SIG-M5 (cell line): ENCODE measurements at places on chromosomes 5 and 9.

- no peak for DNase-seq
Observed at GRCh38 chr5:141685591-141685990, 3.6 kb upstream of the ARAP3 start.

GRCh38 chr9:1794547-1795270, 220.4 kb upstream of the SMARCA2 start:
- DNase-seq, result no peak

- no peak for DNase-seq
Observed at GRCh38 chr5:137487600-137487999, 11.5 kb downstream of the SPOCK1 start.

GRCh38 chr5:124685404-124685930, 61.0 kb downstream of the ZNF608 start:
- no peak for DNase-seq

GRCh38 chr5:15387931-15388524, 112.0 kb upstream of the FBXL7 start:
- no peak for DNase-seq

DNA sequence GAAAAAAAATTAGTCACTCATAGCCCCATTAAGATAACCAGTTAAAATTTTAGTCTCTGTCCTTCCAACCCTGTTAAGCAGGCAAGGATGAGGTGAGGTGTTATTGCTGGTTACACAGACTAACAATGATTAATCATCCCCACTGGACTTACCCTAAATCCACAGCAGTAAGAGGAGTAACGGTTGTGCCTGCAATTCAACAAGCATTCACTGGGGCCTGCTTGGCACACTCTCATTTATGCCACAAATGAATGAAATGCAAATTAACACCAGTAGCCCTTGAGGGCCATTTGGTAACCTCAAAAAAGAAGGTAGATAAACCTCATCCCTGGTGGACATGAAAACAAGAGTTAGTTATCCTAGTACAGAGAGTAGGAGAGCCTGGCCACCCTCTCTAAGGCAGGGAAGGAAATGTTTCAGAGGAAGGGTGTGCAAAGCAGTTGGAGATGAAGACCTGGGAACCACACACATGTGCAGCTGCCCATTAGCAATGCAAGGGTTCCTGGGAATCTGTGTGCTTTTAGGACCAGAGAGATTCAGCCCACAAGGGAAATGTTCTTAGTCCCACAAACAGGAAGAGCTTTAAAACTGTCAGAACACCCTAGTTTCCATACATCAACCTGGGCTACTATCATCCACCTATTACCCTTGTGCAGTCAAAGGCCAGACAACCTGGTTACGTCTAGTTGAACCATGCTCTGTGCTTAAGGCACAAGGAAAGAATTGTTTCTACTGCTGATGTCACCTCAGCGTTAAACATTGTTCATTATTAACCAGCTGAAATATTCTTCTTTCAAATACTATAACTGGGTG, 7.7 kb downstream of the LHFPL2 start:
- no peak for DNase-seq

DNA sequence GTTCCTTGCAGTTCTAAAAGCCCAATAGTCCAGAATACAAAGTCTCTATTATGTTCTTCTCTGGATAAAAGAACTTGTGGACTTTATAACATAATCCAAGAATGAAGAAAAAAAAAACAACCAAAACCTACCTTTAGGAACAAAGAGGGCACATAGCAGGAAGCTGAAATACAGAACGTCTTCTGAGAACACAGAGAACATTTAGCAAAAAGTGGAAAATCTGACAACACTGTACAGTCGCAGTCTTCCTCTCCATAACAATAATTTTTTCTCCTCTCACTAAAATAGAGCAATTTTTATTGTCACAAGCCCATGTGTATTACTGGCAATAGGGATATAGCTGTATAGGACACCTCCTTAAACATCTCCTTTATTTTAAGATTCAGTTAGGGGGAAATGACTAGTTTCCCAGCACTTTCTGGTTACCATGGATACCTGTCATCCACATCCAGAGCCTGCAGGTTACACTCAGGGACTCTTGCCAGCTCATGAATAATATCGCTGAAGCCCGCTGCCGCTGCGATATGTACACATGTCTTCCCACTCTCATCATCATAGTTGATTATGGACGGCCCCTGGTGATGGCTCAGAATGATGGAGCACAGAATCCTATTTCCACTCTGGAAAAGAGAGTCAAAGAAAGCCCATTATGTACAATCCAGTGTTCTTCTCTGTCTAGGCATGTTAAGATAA, 106.5 kb downstream of the ANKRD55 start:
- DNase-seq, result no peak

DNA sequence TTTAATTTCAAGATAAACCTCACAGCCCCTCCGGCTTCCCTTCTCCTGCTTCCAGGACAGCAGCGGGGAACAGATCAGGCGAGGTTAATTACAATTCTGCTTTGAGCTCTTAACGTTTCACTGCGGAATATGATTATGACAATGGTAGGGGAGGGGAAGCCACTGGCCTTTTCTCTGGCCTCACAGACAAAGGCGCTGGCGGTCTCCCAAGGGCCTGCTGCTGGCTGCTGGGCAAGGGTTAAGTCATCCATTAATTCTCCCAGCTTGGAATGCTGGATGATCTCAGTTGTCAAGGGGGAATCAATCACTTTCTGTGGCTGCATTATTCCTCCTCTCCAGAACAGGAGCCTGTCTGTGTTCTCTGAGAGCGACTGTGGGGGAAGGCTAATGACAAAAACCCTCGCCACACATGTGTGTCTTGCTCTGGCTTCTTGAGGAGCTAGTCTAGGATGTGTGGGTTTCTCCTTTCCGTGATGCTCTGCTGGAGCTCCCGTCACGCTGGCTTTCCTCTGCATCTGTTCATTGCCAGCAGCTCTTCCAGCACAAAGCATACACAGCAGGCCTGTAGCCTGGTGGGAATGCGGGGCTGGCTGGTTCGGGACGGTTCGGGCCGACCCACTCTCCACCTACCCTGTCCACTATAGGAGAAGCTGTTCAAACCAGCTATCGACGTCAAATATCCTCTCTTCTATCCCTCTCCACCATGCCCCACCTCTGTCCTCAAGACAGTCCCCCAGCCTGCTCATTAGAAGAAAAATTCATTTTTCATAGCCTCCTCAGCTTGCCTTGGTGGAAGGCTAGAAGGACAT, 82.8 kb downstream of the DCP2 start:
- no peak for DNase-seq

GRCh38 chr5:94103514-94104245, 362.3 kb upstream of the POU5F2 start:
- DNase-seq, result no peak

DNA sequence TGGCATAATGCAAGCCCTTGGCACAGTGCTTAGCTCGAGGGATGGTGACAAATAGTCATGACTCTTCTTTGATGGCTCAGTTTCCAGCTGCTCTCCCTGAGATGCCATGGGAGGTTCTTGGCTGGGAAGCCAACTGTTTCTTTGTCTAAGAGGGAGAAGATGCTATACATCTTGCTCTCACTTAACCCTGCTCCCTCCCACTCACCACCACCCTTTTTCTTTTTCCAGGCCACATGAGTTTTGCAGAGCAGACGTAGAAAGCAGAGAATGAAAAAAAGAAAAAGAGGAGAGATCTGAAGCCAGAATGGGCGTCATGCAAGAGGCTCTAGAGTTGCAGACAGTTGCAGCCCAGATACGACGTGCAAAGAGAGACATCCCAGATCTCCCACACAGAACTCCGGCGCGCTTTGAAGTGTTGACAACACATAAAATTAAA, 160.5 kb downstream of the FGF18 start:
- no peak for DNase-seq

DNA sequence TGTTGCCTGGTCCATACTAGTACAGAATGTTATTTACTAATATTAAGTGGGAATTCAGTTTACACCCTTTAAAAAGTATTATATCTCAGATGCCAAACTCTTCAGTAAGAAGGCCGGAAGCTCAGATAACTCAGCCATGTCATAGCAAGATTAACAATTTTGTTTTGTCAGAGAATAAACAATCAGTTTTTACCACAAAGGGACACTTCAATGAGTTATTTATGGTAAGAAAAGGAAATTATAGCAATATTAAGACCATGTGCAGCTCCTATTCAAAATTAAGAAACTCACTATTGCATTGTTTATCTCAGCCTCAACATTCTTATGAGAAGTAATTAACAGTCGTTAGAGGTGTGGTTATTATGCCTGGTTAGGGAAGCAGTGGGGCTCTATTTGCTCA, 13.1 kb upstream of the ARL15 start:
- no peak for DNase-seq

GRCh38 chr5:2187687-2188086, 305.0 kb upstream of the IRX4 start:
- DNase-seq, result no peak

DNA sequence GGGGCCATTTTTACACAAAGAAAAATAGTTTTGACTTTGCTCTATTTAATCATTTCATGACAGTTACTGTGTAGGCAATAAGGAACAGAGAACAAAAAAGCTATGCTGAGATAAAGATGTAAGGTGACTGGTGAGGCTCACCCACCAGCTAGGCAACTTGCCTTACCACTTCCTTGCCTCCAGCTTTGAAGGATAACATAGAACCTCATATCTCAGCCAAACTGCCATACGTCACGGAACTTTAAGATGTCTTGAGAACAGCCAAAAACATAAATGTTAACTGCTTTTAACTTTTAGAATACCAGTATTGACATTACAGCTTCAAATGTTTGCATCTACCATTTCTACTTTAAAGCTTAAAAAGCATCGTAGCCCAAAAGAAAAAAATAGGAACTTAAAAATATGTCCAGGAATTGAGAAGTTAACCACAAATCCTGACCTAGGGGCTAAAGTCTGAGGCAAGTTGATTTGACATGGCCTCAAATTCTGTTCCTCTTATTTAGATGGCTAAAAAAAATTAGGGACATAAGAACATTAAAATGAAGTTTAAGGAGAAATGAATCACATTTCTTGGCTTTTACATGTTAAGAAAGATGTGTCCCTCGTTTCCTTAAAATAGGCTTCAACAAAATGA, 7.7 kb upstream of the GCNT4 start:
- no peak for DNase-seq

DNA sequence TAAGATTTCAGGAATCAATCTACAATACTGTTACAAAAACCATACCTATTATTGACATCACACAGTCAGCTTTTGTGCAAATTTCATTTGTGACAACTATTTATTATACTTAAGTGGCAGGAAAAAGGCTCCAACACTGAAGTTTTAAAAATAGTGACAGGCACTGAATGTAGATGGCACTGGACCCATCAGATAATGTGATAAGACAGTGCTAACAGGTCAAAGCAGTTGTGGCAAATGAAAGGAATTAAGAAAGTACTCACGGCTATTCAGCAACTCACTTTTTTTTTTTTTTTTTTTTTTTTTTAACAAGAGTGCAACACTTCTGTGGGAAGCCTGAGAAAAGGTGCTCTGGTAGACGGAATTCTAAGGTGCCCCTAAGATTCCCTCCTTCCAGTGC, 115.0 kb upstream of the MEF2C start:
- DNase-seq, result no peak

DNA sequence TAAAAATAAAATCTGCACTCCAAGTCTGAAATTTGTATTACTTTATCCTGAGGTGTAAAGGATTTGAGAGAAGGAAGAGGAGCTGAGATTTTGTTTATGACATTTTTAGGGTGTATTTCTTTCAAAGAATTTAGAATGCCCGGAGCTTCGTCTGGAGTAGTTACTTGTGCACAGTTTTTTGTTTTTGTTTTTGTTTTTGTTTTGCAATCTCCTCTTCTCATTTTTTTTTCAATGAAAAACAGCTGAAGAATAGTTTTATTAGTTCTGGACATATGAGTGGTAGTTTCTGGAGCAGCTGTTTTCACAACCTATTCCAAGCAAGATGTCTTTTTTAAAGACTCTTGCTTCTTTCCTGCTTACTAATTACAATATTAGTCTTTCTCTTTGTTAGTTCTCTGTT, 408.2 kb upstream of the PTGER4 start:
- DNase-seq, result no peak

DNA sequence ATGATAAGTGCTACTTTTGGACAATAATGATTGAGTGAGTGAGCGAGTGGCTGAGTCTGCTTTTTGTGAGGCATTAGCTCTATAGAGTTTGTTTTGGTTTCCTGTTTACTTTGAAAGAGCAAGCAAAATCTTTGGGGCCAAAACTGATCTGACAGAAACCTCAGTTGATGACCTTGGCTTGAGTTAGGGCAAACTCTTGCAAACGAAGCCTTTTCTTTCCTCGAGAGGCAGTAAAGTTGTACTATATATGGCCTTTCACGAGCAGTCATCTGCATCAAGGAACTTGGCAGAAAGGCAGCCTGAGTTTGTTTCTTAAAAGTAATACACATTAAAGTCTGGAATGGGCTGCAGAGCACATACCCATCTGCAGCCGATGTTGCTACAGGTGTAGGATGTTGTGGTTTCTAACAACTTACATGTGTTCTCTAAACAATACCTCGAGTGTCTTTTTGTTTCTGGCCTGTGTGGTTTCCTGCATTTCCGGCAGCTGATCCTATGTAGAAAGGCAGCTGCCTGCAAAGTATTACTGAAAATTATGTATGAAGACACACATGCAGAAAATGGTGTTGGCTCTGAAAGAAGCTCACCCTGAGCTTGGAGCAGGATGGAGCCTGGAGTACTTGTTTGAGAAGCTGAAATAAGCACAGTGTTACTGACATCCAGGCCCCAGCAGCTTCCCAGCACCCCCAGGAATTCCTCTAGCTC, 60.8 kb downstream of the FOXD1 start:
- DNase-seq, result no peak

DNA sequence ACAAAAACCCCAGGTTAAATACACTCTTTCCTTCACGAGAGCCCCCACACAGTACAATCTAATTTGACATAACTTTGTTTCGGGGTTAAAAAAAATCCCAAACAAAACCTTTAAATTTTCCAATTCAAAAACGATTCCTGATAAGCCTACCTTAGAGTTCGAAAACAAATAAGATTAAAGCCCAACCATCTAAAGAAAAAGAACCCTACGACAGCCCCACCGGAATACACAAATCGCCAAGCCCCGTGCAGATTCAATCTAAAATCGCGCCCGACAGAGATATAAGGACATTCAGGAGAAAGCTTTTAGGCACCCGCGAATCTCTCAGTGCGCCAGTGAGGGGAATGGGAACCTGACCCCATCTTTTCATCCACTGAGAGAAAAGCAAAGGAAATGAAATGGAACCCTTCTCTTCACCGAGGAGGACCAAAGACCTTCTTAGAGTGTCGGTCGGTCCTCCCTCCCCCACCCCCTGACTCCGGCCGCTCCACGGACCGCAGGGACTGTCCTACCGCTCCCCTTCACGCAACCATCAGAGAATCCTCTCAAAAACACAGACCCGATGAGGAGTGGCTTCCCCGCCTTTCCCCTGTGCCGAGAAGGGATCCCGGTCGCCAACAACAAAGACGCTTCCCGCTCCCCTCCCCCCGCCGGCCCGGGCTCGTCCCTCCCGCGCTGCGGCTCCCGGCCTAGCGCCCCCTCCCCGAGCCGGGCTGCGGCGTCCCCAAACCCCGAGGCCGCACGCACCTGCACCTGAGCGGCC, 925 bp downstream of the ABHD17B start:
- no peak for DNase-seq

- no peak for DNase-seq
Observed at GRCh38 chr9:5310851-5311250, 6.3 kb upstream of the RLN2 start.

GRCh38 chr9:133742251-133742650, 4.1 kb upstream of the SARDH start:
- no peak for DNase-seq
